ENCODE measurements at places on chromosomes 2 and 18.

- DNase-seq = no peak
Measured at GRCh38 chr2:119873350-119874315, 113.9 kb downstream of the PTPN4 start.

DNA sequence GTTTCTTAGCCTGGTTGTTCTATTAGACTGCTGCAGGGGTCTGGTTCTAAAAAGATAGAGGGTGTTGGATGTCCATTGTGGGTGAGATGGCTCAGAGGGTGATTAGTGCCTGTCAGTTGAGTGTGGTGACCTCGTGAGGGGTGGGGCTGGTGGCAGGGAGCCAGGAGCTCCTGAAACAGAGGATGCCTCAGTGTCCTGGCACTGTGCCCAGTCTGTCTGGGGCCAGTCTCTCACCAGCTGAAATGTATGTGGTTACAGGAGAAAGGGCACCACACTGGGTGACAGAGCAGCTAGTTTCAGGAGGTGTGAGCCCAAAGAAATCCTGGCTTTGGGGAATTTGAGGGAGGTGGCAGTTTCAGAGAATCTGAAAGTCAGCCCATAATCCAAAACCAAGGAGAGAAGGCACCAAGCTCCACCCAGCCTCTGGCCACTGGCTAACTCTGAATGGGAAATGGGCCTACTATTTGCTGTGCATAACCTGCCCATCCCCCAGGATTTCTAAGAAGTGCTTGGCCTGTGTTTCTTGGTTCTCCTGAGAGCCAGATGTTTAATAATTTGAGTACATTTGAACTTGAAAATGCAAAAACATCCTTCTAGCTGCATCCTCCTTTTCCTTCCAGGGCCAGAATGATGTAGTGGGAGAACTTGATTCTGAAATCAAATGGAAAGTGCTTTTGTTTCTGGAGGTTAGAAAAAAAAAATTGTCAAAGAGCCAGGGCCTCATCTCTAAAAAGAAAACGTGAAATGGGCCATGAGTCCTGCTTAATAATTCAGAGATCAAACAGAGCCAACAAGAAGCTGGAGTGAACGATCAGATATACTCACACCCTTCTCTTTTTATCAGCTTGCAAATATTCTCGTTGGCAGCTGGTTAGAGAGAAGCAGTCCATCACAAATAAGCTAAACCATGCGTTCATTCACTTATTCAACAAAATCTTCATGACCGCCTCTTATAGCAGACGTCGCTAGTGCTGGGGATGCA, 92.3 kb downstream of the B3GNT2 start:
- DNase-seq = peak; percentile 92

DNA sequence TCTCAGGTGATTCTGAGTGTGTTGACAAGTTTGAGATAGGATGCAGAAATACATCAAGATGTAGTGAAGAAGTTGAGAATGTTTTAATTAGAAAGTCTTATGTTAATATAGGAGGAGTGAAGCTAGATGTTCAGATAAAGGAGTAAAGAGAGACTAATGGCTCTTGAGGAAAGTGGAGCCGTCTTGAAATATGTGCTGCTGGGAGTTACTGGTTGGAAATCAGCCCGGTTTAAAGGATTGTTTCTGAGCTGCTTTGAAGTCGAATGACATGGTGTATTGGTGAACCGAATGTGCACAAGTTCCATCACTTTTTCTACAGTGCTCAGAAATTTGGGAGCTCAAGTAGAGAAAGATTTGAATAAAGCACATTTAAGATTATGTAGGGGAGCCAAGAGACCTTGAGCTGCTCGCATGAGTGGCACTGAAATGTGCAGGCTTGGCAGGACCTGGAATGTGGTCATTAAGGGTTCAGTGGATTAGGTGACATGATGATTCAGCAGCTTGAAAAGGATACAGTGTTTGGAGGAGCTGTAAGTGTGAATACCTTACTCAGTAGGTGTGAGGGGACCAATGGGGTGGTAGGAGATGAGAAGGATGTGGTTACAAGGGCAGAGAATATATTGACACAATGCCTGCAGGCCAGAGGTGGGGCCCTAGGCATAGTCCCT, 68.6 kb downstream of the CAB39 start:
- DNase-seq = peak; percentile 78

DNA sequence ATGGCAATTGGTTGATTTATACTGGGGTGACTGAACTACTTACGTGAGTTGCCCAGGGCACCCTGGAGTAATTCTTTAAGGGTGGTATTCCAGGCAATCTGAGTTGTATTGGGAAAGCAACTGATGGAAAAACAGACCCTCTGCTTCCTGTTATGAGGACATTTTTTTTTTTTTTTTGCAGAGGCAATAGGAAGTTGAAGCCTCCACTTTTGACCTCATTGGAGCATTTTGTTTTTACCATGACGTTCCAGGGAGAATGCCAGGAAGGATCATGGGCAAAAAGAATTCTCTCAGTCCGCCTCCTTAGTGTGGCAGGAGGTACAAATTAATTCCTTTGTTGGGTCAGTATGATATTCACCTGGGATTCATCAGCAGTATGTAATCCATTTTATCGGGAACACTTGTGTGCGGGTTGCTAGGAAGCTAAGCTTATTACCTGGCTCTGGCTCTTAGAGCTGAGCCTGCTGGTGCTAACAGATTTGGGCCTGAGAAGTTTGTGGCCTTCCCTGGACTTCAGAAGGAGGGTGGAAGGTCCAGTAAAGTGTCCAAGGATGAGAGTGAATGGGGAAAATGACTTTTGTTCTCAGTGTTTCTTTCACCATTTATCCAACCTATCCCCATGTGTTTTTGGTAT, 272.9 kb upstream of the EPAS1 start:
- DNase-seq = no peak

DNA sequence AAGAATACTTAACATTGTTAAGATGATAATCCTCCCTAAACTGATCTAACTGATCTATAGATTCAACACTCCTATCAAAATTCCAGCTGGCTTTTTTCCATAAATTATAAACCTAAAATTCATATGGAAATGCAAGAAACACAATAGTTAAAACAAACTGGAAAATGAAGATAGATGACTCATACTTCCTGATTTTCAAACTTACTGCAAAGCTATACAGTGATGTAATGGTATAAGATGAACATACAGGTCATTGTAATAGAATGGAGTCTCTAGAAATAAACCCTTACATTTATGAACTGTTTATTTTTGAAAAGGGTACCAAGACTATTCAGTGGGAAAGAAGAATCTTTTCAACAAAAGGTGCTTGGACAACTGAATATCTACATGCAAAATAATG, 32.3 kb downstream of the UBXN4 start:
- DNase-seq = peak; percentile 46

- DNase-seq = no peak
Measured at GRCh38 chr2:64608867-64609226, 44.9 kb downstream of the SERTAD2 start.

DNA sequence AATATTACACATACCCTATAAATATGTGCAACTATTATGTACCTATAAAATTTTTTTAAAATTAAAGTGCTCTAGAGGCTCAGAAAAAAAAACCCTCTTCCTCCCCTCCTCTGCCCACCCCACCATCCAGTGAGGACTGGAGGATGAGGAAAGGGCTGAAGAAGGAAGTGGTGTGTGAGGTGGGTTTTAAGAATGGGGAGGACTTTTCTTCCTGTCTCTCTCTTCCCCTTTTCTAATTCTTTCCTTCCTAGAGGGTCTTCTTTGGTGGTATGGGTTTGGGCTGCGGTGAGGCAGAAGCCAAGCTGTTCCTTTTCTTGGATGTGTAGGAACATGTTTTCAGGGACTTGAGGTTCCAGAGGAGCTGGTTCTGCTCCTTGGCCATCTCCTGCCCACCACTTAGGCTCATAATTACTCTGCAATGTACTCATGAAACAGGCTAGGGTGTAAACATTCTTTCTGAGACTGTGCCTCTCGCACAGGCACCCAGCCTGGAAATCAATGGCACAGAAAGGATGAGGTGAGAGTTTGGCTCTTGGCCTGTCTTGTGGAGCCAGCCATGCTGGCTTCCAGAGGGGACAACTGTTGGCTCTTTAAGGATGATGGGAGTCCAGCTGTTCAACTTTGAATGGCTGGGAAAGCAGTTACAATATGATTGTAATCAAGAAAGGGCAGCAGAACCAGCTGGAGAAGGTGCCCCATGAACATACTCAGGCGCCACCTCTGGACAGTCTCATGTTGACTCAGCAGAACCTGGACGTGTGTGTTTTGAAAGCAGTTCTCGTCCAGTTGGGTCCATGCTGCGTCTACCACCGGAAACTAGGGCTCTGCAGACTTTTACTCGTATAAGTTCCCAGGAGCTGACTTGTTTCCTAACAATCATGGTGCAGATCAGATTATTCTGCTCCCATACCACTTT, 38.3 kb downstream of the IL1RL2 start:
- DNase-seq = peak; percentile 69

DNA sequence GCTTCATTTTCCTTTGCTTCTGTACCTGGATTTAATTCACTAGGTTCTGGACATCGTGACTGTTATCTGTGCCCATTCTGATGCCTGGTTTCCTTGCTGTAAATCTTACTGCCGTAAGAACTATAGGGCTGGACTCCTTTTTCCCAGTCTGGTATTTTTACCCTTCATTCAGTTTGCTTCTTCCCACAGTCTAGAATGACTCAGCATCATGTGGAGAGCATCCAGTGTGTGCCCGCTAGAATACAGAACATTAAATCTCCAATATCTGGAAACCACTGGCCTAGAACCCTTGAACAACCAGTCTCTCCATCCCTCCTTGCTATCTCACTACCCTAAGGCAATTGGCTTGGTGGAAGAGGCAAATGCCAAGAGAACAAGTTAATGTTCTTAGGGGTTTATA, 1075.4 kb upstream of the ZEB2 start:
- peak; percentile 18 for DNase-seq

GRCh38 chr2:88903749-88904353, 212.4 kb downstream of the RPIA start:
- DNase-seq = peak; percentile 51

DNA sequence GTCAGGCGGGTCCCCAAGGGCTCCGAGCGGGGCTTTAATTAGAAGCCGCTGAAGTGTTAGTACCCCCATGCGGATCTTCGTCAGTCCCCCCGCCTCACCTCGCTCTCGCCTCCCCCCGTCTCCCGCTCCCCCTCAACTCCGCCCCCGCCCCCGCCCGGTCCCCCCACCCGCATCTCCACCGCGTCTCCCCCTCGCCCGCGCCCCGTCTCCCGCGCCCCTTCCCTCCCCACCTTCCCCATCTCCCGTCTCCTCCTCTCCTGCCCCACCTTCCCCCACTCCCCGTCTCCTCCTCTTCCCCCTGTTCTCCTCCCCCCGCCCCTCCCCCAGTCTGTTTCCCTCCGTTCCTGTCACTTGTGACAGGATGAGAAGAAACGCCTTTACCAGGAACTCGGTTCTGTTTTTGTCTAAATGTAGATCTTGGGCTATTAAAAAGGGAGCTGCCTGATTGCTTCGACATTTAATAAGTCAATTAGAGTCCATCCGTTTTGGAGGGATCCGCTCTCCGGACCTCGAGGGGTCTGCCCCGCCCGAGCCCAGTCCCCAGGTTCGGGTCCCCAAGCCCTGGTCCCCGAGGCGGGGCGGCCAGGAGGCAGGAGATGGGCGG, 969 bp upstream of the ALKAL2 start:
- DNase-seq = no peak

DNA sequence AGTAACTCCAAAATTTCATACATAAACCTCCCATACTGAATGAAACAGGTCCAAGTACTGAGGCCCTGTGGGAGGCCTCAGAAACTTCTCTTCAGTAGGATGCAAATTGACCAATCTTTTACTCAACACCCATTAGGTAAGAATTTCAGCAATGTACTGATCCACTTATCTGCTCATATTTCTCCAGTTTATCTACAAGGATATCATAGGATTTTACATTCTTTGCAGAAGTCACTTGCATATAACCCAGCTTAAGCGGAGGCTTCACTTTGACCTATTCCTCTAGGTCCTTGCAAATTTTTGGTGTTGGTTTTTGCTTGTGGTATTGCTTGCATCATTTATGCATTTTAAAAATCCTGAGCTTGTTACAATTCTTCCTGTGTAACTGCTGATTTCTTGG, 28.8 kb upstream of the SLC3A1 start:
- DNase-seq = no peak

- no peak for DNase-seq
Measured at GRCh38 chr18:56962322-56962721, 184.6 kb upstream of the BOD1L2 start.

- no peak for DNase-seq
Measured at GRCh38 chr2:118859157-118859770, 11.8 kb upstream of the EN1 start.

GRCh38 chr18:31563778-31564177, 27.9 kb upstream of the TTR start:
- DNase-seq = peak; percentile 18

GRCh38 chr2:10329880-10330699, 27.4 kb downstream of the HPCAL1 start:
- peak; percentile 16 for DNase-seq

DNA sequence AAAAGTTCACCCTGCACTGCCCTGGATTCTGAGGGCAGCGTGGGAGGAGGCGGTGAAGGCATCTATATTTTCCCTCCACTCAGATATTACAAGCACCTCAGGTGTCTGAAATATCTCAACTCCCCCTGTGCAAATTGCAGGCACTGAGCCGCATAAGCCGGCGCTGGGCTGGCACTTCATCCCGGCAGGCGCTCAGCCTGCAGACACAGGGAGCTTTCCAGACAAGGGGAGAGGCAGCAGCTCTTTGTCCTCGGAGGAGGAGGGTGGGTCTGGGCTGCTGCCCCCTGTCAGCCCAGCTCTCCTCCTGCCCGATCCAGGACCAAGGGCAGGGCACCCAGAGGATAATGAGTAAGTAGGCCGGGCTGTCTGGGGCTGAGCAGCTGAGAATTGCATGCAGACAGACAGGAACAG, 189.3 kb upstream of the MYT1L start:
- DNase-seq = no peak

- no peak for DNase-seq
Measured at GRCh38 chr2:20165677-20166509, 59.0 kb downstream of the SDC1 start.

GRCh38 chr2:25561136-25561850, 112.1 kb downstream of the DTNB start:
- no peak for DNase-seq

DNA sequence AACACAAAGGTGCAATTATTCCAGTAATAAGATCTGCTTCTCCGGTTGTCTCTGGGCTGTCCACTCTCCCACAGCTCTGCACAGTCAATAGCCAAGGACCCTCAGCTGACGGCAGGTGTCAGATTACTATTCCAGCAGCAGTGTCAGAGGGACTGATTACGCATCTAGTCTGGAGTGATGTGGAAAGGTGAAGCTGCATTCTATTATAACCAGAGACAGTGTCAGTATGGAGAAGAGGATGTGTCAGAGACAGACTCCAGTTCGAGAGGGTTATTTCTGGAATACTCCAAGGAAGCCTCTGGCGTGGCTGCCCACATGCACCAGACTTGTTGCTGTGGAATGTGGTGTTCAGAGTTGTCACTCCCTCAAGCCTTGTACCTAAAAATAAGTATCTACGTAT, 163.6 kb upstream of the TMEM200C start:
- DNase-seq = no peak

- no peak for DNase-seq
Measured at GRCh38 chr2:70314640-70315039, 12.8 kb upstream of the FAM136A start.

DNA sequence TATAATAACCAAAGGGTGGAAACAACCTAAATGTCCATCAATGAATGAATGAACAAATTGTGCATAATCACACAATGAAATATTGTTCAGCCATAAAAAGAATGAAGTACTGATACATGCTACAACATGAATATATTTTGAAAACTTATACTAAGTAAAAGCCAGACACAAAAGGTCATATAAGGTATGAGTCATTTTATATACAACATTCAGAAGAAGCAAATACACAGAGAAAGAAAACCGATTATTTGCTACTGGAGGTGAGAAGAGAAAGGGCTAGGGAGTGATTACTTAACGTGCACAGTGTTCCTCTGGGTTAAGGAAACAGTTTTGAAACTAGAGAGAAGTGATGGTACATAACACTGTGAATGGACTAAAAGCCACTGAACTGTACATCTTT, 105.3 kb downstream of the GORASP2 start:
- peak; percentile 52 for DNase-seq

All from epithelial cell of esophagus (primary cell).